ENCODE measurements at places on chromosomes 6 and 20.

- no peak for DNase-seq
These were observed 3.7 kb downstream of the TNFAIP3 start for GRCh38 chr6:137870744-137871247.

- peak; percentile 54 for DNase-seq
These were observed 395.3 kb downstream of the CD109 start for GRCh38 chr6:74091136-74091793.

- no peak for DNase-seq
These were observed 17.2 kb upstream of the LRRN4 start for GRCh38 chr20:6070829-6071695.

DNA sequence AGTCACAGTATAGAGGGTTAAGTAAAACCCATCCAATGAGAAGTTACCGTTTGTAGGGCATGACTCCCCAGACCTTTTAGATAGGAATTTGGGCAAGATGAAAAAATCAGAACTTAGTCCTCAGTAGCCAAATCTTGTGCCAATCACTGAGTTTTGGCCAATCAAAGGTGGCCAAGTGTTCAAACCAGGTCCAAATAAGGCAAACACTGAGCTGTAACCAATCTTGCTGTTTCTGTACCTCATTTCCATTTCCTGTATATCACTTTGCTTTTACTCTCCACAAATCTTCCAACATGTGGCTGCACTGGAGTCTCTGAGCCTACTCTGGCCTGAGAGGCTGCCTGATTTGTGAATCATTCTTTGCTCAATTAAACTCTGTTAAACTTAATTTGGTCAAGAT lies 81.8 kb upstream of the GPR6 start:
- no peak for DNase-seq

DNA sequence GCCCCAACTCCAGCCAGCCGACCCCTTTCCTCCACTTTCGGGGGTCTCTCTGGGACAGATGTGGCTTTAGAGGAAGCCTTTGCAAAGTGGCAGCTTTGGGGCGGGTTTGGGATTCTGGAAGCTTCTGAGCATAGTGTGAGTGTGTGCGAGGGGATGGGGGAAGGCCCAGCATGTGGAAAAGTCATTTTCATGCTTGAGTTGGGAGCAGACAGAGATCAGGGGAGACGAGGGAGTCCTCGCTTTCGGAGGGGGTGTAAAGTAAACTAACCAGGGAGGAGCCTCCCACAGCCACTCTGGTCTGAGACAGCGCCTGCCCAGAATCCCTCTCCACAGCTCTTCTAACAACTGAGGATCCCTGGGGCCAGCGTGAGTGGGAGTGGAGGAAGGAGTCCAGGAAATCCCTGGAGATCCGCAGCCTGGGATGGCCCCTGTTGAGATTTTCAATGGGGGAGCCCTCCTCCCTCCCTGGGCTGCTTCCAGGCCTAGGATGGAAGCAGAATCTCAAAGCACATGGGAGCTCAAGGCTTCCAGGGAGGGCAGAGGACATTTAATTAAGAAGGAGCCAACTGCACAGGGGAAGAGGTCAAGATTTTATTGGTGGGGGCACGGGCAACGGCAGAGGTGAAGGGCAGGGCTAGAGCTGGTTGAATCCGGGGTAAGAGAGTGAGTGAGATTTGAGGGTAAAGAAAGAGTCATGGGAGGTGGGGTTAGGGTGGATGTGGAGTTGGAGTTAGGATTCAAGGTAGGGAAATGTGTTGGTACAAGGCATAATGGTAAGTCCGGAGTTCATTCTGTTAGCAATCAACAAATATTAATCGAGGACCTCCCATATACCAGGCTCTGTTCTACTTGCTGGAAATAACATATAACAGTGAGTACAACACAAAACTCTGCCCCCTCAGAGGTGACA lies 102.3 kb upstream of the FOXP4 start:
- DNase-seq, result no peak
